ENCODE measurements at places on chromosomes 7 and 10.

DNA sequence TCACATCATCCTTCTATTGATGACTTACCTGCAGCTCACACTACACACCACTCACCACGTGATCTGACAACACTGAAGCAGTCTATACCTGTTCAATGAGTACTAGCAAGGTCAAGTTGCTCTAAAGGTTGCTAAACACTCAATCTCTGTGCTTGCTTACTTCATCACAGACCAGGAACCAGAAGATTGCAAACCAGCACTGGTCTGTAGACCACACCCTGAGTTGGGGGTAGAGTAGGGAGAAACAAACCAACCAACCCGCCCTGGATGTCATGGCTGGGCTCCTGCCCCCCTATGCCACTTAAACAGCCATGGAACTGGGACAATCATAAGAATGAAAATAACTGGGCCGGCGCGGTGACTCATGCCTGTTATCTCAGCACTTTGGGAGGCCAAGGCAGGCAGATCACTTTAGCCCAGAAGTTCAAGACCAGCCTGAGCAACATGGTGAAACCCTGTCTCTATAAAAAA is 19.6 kb downstream of the DLG5 start:
- no peak for DNase-seq

DNA sequence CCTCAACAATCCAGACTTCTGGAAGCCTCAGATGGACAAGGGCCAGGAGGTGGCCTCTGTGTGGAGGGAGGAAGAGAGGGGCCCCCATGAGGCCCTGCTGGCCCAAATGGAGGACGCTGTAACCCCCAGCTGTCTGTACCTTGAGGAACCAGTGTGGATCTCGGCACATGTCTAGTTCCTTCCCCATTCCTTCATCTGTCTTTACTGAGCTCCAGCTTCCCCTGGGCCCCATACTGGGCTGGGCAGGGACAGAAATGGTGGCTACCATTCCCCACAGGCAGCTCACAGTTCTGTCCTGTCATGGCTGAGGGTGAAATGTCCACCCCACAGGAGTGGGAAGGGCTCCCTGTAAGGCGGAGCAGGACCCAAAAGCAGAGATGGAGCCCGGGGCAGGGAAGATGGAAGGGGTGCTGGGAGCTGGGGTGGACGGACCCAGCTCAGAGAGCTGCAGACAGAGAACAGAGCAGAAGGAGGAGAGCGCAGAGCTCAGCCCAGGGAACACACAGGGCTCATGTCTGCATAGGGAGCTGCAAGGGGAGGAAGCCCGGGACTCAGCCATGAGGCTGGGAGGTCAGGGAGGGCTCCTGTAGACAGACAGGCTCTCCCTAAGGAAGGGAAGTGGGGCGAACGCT is 22.8 kb downstream of the ANTXRL start:
- no peak for DNase-seq

- no peak for DNase-seq
These were observed 103.0 kb upstream of the CDK1 start for GRCh38 chr10:60675236-60675635.

- DNase-seq = no peak
These were observed 574.9 kb downstream of the CCSER2 start for GRCh38 chr10:84903320-84903719.

- DNase-seq = no peak
These were observed 238.7 kb downstream of the TCERG1L start for GRCh38 chr10:131072651-131073468.

DNA sequence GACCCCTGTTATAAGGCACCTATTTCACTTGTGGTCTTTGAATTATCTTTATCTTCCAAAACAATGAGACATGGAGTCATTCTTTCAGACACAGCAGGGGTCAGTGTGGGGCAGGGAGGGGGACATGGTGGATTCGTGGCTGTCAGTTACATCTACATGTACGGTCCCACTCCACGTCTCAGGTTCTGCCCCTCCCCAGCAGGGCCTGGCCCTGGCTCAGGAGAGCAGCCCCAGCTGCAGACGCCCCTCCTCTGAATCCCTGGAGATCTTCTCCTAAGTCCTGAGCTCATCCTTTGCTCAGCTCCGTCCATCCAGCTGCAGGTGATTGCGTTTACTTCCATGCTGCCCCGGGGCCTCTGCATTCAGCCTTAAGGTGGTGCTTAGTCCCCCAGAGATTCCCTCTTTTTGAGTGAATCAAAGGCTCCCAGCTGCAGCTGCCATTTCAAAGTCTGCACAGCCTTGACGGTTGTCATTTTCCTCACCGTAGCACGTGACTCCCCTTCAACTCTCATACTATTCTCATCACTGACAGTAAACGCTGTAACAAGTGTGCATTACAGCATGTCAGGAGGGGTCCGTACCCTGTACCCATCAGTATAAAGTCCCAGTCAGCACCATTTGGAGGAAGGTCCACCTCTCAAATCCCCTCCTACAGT is 113.4 kb upstream of the TCERG1L start:
- DNase-seq = no peak
